ENCODE measurements at places on chromosomes 7 and 10. TPM values are rescaled to one million over a fixed set of nuclear protein-coding genes. Genes with fewer than 3 reads are reported as not detected.

GRCh38 chr10:123746061-123746460, 79.9 kb downstream of the GPR26 start:
- no peak overlapping the region for H3K27ac ChIP-seq
- no peaks in the 10 kb centered on the region for H3K27me3 ChIP-seq
- H3K4me3 ChIP-seq: no peak overlapping the region
- H3K4me1 ChIP-seq: no peaks in the 10 kb centered on the region
- no peak for DNase-seq

DNA sequence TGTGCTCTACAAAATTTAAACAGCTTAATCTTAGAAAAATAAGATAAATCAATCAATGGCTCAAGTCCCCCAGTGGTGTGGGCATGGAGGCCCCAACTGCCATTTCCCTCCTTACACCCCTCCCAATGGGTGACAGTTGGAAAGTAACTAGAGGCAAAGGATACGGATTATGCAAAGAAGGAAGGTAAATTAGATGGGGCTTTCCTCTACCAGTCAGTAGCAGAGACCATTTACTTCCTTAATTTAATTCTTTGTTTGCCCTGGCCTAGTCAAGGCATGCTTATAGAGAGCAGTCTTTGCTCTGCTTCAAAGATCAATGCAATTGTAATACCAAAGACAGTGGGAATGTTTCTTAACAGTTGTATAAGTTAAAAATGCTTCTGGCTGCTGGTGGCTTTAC, 63.3 kb upstream of the PAPSS2 start:
- no peak overlapping the region for H3K4me3 ChIP-seq
- no peak overlapping the region for H3K27ac ChIP-seq
- DNase-seq: no peak

- no peak overlapping the region for H3K27ac ChIP-seq
- H3K27me3 ChIP-seq: no peaks in the 10 kb centered on the region
- DNase-seq: peak; percentile 7
- no peaks in the 10 kb centered on the region for H3K4me1 ChIP-seq
Measured at GRCh38 chr7:29270594-29271318, 76.2 kb downstream of the CHN2 start.

- no peak overlapping the region for H3K27ac ChIP-seq
- no peaks in the 10 kb centered on the region for H3K36me3 ChIP-seq
- no peak overlapping the region for H3K4me3 ChIP-seq
- no peak for DNase-seq
- peaks cover 2% of the 10 kb centered on the region for H3K27me3 ChIP-seq
Measured at GRCh38 chr7:41695661-41696322, 7.1 kb downstream of the INHBA start.

GRCh38 chr7:76072243-76073148, 24.6 kb downstream of the MDH2 start:
- no peaks in the 10 kb centered on the region for H3K36me3 ChIP-seq
- no peak for DNase-seq
- H3K4me3 ChIP-seq: no peak overlapping the region
- no peaks in the 10 kb centered on the region for H3K27me3 ChIP-seq

GRCh38 chr10:71335173-71335708, 16.2 kb downstream of the SLC29A3 start:
- no peak for DNase-seq
- no peak overlapping the region for H3K4me3 ChIP-seq
- H3K4me1 ChIP-seq: no peaks in the 10 kb centered on the region

GRCh38 chr10:132981173-132981555, 38.8 kb upstream of the CFAP46 start:
- no peaks in the 10 kb centered on the region for H3K27me3 ChIP-seq
- H3K4me3 ChIP-seq: no peak overlapping the region
- H3K27ac ChIP-seq: no peak overlapping the region
- H3K36me3 ChIP-seq: no peaks in the 10 kb centered on the region
- no peaks in the 10 kb centered on the region for H3K4me1 ChIP-seq
- no peak for DNase-seq

- no peak for DNase-seq
- no peak overlapping the region for H3K4me3 ChIP-seq
- H3K36me3 ChIP-seq: no peaks in the 10 kb centered on the region
- no peaks in the 10 kb centered on the region for H3K27me3 ChIP-seq
Measured at GRCh38 chr10:32984003-32984600, 26.1 kb upstream of the ITGB1 start.

DNA sequence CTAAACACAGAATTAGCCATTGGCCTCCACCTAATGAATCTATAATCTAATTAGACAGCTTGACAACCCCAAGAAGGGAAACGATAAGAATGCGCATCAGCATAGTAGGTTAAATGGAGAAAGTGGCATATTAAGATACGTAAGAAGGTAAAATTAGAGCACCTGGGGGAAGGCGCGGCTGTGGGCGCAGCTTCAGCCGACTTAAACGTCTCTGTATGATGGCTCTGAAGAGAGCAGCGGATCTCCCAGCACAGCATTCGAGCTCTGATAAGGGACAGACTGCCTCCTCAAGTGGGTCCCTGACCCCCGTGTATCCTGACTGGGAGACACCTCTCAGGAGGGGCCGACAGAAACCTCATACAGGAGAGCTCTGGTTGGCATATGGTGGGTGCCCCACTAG, 518.8 kb downstream of the PHTF2 start:
- H3K4me3 ChIP-seq: no peak overlapping the region
- H3K4me1 ChIP-seq: no peaks in the 10 kb centered on the region
- no peak overlapping the region for H3K27ac ChIP-seq
- no peaks in the 10 kb centered on the region for H3K27me3 ChIP-seq

DNA sequence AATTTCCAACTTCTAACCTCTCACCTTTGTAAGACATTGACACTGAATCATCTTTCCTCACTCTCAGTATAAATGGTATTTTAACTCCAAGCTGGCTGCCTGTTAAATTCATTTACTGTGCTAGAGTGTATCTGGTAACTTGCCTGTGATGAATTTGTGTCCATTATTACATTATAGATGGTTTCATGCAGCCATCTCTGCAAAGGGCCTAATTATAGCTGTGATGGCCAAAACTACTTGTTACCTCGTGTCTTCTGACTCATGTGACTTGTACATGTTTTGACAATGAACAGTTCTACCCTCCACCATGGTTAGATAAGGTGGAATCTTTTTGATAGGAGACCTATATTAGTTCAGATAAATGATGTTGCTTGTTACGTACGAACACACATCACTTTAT, 392.0 kb downstream of the PAXIP1 start:
- H3K4me1 ChIP-seq: no peaks in the 10 kb centered on the region
- no peaks in the 10 kb centered on the region for H3K27me3 ChIP-seq
- H3K4me3 ChIP-seq: no peak overlapping the region
- no peak for DNase-seq

- H3K27ac ChIP-seq: no peak overlapping the region
- no peak overlapping the region for H3K4me3 ChIP-seq
- H3K27me3 ChIP-seq: no peaks in the 10 kb centered on the region
- H3K4me1 ChIP-seq: no peaks in the 10 kb centered on the region
- DNase-seq: no peak
- no peaks in the 10 kb centered on the region for H3K36me3 ChIP-seq
Measured at GRCh38 chr10:83073472-83073871, 1065.8 kb upstream of the GHITM start.

GRCh38 chr10:129899276-129900130, 64.6 kb downstream of the EBF3 start:
- H3K4me3 ChIP-seq: no peak overlapping the region
- H3K4me1 ChIP-seq: no peaks in the 10 kb centered on the region
- H3K27me3 ChIP-seq: no peaks in the 10 kb centered on the region
- DNase-seq: no peak
- H3K27ac ChIP-seq: no peak overlapping the region
- no peaks in the 10 kb centered on the region for H3K36me3 ChIP-seq

- DNase-seq: no peak
- H3K4me3 ChIP-seq: no peak overlapping the region
- H3K4me1 ChIP-seq: no peaks in the 10 kb centered on the region
- no peaks in the 10 kb centered on the region for H3K27me3 ChIP-seq
- H3K36me3 ChIP-seq: no peaks in the 10 kb centered on the region
Measured at GRCh38 chr7:111785076-111785475, 222.8 kb upstream of the IMMP2L start.

DNA sequence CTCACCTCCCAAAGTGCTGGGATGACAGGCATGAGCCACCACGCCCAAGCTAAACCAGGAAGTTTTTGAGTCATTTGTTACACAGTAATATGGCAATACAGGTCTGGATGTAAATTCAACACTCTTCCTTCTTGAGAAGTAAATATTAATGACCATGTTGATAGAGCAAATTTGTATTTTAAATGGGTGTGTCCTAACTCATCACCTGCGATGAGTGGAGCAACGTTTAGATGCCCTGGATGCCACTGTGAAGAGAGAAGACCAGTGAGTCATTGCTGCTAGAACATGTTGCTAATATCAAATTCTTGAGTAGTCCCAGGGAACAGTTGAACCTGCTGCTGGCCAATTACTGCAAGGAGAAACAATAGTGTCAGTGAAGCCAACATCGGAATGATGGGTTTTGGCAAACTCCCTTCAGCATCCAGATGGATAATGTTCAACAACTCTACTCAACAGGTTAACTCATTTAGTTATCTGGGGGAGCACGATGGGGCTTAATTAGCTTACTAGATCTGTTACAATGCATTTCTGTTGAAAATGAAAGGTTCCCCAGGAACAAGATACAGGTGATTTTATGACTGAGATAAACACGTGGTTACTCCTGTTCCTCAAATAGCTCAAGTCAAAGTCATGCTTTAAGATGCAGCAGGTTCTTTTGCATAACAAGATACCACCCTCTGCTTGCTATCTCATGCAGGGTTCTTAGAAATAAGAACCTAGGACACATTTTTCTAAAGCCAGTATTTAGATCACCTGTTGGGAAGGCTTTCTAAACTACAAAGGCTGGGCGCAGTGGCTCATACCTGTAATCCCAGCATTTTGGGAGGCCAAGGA, 146.8 kb downstream of the CALN1 start:
- no peak overlapping the region for H3K27ac ChIP-seq
- no peak overlapping the region for H3K4me3 ChIP-seq
- H3K4me1 ChIP-seq: no peaks in the 10 kb centered on the region
- no peaks in the 10 kb centered on the region for H3K36me3 ChIP-seq
- no peaks in the 10 kb centered on the region for H3K27me3 ChIP-seq

- no peaks in the 10 kb centered on the region for H3K27me3 ChIP-seq
- no peaks in the 10 kb centered on the region for H3K4me1 ChIP-seq
- H3K4me3 ChIP-seq: no peak overlapping the region
- no peaks in the 10 kb centered on the region for H3K36me3 ChIP-seq
- no peak overlapping the region for H3K27ac ChIP-seq
- no peak for DNase-seq
Measured at GRCh38 chr10:42960991-42961795, 115.7 kb upstream of the RET start.

GRCh38 chr7:98785929-98786571, 83.8 kb downstream of the TMEM130 start:
- H3K4me3 ChIP-seq: no peak overlapping the region
- H3K27me3 ChIP-seq: no peaks in the 10 kb centered on the region
- H3K4me1 ChIP-seq: no peaks in the 10 kb centered on the region

DNA sequence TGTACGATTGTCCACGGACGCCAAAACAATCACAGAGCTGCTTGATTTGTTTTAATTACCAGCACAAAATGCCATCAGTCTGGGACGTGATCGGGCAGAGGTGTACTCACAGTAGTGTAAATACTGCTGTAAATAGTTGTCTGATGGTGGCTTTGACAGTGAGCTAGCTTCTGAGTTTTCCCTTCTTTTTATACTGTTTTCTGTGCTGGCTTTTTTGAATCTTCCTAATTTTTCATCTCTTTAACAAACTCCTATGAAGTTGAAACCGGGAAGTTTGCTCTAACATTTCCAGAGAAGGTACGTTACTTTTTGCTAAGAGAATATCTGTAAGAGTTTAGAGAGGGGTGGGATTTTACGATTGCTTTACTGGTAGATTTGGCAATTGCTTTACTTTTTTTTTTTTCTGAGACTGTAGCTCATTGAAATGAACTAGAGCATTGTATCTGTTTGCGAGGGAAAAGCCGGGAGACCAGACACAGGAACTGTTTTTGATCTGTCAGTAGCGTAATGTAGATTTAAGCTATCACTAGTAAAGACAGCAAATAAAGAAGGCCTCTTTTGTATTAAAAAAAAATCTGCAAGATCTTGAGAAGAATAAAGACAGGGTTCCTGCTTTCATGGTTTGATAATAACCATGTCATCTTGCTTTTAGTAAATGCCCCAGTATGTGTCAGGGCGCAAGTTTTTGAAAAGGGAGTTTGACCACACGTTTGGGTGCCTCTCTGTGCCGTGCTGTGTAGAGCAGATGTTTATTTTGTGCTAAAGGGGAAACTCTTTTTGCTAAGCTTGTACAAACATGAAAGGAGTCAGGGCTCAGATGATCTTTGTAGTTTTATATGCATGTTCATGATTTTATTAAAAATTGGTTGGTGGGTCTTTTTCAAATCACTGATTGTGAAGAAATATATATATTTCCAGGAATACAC, 712 bp downstream of the FOXP2 start:
- no peaks in the 10 kb centered on the region for H3K27me3 ChIP-seq
- no peak overlapping the region for H3K4me3 ChIP-seq
- no peak for DNase-seq
- no peaks in the 10 kb centered on the region for H3K4me1 ChIP-seq

DNA sequence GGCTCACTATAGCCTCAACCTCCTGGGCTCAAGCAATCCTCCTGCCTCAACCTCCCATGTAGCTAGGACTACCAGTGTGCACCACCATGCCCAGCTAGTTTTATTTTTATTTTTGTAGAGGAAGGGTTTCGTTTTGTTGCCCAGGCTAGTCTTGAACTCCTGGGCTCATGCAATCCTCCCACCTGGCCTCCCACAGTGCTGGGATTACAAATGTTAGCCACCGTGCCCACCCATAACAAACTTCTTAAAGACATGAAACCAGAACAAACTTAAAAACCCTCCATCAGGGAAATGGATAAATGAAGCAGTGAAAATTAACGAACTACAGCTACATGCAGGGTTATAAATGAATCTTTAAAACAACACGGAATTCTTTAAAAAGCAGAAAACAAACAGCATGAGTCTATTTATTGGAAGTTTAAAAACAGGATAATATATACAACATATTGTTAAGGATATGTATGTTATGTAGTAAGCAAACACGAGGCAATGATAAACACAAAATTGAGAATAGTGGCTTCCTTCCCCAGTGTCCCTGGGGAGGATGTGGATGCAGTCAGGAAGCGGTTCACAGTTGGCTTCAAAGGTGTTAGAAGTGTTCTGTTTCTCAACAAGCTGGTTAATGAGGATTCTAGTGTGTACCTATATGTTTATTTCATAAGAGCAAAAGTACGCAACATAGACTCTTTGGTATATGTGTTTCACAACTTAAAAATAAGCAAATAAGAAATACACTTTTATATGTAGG, 128.2 kb upstream of the IMMP2L start:
- H3K36me3 ChIP-seq: no peaks in the 10 kb centered on the region
- no peak overlapping the region for H3K4me3 ChIP-seq
- no peaks in the 10 kb centered on the region for H3K27me3 ChIP-seq

- H3K36me3 ChIP-seq: peaks cover 11% of the 10 kb centered on the region
- no peaks in the 10 kb centered on the region for H3K27me3 ChIP-seq
- no peak overlapping the region for H3K4me3 ChIP-seq
- no peak for DNase-seq
- H3K27ac ChIP-seq: no peak overlapping the region
Measured at GRCh38 chr7:158933468-158934139, 77.2 kb downstream of the DYNC2I1 start.

GRCh38 chr7:44767134-44767911, 18.7 kb downstream of the ZMIZ2 start:
- H3K27ac ChIP-seq: peak overlapping the region; percentile 61
- no peaks in the 10 kb centered on the region for H3K27me3 ChIP-seq

LRIT1 gene
- not detected for total RNA-seq

PCDH15 gene
- total RNA-seq: not detected

RALA gene
- total RNA-seq: 22.4 TPM

CALML5 gene
- total RNA-seq: not detected

PODXL gene
- 0.89 TPM for total RNA-seq

CFAP43 gene
- not detected for total RNA-seq

RET gene
- total RNA-seq: 0.37 TPM

CPVL gene
- 0.96 TPM for total RNA-seq

HOXA7 gene
- total RNA-seq: not detected

Data from CD4-positive, CD25-positive, alpha-beta regulatory T cell (primary cell).